ENCODE measurements at places on chromosomes 2 and 18.
A peak's percentile ranks its signal among the peaks of the same experiment; 100 is the strongest.

- no peak for DNase-seq
These were observed 81.1 kb downstream of the ASB1 start for GRCh38 chr2:238507836-238508235.

GRCh38 chr2:30636311-30636710 lies 170.9 kb downstream of the CAPN13 start:
- no peak for DNase-seq

DNA sequence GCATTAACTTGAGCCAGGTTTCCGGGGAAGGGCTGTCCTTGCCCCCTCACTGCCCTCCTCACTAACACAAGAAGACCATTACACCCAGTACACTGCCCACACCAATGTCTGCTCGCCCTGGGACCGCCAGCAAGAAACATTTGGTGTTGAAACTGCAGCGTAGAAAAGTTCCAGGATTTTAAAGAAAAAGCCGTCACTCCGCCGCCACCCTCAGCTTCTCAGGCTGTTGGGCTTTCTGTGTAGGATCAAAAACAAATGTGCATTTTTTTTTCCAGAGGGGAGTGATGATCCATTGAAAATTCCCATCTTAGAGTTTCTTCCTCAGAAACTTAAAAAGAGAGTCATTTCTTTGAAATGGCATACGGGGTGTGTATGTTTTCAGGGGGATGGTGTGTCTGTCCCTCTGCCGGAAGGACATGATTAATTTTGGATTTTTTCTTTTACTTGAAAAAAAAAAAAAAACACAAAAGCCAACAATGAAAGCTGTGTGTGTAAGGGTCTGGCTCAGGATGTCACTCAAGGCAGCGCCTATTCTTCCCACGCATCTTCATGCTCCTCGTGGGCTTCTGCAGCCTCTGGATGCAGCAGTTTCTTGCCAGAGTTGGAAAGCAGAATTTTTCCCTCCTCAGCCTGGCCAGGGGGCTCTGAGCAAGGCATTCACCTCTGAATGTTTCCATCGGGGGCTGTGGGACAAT lies 184.9 kb downstream of the GLI2 start:
- DNase-seq: no peak

DNA sequence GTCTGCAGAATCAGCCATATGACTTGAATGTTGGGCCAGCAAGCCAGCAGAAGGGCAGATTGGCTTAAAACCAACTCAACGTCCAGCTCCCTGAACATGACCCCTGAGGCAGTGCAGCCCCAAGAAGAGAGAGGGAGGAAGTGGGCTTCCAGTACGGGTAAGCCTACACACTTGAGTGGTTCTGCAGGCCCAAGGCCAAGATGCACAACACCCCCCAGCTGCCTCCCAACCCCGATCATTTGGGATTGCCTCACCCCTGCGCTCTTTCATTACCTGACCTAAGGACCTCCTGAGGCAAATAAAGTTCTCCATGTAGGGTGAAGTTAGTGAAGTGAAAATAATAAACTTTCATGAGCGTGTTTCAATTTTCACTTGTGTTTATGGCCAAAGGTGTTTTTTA lies 536.0 kb downstream of the TNS1 start:
- no peak for DNase-seq

DNA sequence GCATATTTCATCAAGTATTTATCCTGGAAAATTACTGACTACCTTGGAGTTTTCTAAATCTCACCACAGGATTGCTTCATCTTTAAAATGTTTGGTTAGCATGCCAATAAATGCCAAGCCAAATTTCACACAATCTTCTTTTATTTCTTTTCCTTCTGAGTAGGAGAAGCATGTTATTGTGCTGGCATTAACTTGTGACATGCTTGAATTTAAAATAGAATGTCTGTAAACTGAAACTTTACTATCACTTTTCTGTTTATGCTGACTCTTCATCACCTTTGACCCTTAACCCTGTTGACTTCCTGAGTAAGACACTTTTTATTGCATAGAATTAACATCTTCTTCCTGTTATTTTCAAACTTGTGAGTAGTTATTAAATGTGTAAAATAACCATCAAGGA lies 56.2 kb upstream of the LRRTM4 start:
- no peak for DNase-seq

DNA sequence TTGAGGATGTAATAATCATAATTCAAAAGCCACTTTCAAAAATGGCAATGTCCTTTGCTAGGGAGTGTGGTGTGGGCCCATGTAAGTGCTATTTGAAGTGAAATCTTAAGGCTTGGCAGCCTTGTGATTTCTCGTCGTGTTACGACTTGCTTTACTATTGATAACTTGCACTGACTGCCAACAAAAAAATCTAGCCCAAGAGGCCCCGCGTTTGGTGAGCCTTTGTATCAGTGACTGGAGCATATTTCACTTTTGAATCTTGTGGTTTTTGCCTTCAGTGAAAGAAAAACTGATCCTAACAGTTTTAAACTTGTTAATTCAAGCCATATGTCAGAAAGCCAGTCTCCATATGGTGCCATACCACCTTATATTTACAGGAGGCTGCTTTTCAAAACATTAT lies 248.0 kb downstream of the TMEM182 start:
- DNase-seq: no peak

- DNase-seq: no peak
These were observed 15.6 kb upstream of the INO80C start for GRCh38 chr18:35513181-35513936.

GRCh38 chr2:25249785-25250184 lies 81.4 kb upstream of the POMC start:
- DNase-seq: no peak

GRCh38 chr2:54858021-54858681 lies 134.7 kb downstream of the EML6 start:
- no peak for DNase-seq

- DNase-seq: no peak
These were observed 23.3 kb upstream of the CREB1 start for GRCh38 chr2:207506426-207506825.

- DNase-seq: no peak
These were observed 289.4 kb upstream of the PXDN start for GRCh38 chr2:2033691-2034090.

DNA sequence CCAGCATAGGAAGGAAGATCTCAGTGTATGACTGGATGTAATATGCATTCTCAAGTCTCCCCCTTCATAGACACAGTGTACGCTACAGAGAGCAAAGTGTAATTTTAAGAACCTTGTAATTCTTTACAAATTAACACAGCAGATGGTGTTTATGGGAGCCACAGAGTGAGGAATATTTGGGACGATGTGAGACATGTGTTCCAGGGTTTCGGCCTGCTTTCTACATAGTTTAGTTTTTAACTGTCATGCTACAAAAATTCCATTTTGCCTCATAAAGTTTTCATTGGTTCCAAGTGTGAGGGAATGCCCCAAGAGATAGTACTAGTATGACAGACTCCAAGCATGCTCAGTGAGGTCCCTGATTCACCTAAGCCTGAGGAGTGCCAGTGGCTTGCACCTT lies 76.2 kb upstream of the LRRTM1 start:
- peak; percentile 35 for DNase-seq

DNA sequence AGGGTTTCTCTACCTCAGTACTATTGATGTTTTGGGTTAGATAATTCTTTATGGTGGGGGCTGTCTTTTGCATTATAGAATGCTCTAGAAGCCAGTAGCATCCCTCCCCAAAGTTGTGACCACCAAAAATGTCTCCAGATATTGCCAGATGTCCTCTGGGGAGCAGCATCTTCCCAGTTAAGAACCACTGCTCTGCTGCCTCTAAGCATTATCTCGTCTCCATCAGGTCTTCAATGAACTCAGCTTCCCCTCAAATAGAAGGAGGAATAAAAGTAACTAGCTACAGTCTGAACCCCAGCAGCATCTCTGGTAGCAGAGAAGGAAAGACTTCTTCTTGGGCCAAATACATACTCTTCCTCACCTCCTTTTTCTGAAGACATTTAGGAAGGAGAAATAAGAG lies 244.1 kb downstream of the AGPS start:
- DNase-seq: no peak

- DNase-seq: no peak
These were observed 819.4 kb downstream of the DCDC2C start for GRCh38 chr2:4522498-4523421.

DNA sequence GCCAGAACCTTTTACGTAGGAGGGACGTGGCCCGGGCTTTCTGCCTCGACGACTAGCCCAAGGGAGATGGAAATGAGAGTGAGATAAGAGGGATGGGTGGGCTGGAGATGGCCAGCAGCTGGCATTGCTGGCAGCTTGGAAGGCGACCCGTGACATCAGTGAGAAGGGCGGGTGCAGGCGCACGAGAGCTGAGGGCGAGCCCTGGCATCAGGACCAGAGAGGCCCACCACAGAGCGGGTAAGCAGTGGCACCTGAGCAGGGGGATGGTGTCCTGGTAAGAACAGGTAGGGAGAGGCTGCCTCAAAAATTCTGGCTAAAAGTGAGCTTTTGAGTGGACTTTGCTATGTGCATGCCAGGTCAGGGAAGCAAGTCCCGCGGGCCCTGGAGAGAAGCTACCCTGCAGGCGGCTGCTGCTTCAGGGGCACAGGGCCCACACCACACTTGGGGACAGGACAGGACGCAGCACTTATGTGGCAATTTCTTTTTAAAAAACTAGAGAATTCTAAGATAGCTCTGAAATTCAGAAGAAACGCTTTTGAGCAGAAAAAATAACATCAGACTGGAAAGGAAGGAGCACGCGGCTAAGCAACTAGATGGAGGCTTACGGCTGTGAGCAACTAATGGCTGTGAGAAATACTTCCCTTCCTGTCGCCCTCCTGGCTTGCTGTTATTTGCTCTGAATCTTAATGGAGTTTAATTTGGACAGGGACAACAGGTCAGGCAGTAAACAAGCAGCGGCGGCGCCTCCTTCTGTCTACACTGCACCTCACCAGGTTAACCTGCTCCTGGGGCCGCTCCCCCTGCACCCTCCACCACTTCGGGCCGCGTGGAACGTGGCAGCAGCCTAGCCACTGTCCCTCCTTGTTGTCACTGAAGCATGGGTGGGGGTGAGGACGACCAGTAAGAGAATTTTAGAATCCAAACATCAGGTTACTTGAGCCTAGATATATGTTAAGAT lies 20.5 kb downstream of the THAP4 start:
- DNase-seq: no peak

- no peak for DNase-seq
These were observed 92.5 kb downstream of the EPB41L5 start for GRCh38 chr2:120105360-120105759.

DNA sequence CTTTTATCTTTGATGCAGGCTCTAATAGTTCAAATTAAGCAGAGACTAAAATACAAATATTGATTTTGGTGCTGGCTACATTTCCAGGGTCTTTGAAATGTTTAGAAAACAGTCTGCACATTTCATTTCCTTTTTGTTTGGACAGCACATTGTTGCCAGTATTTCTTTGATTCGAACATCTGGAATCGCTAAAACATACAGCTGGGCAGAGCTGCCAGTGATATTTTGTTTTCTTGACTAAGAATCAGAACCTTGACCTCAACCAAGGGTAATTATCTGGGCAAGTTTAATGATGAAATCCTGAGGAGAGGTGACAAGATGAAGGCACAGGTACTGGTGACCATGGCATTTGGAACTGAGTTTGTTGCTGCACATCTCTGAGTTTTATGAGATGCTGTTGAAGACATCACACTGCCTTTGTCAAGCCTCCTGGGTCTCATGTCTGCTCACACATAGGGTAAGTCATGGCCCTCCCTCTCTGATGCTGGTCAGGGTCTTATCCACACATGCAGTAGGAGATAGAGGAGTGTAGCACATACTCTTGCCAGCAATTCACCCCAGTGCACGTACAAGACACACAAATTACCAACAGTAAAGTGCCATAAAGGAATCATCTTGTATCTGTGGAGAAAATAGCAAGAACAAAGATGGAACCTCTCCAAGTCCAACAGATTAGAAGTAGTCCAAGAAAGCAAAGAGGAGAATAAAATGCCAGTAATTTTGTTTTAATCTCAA lies 391.9 kb downstream of the RND3 start:
- no peak for DNase-seq

DNA sequence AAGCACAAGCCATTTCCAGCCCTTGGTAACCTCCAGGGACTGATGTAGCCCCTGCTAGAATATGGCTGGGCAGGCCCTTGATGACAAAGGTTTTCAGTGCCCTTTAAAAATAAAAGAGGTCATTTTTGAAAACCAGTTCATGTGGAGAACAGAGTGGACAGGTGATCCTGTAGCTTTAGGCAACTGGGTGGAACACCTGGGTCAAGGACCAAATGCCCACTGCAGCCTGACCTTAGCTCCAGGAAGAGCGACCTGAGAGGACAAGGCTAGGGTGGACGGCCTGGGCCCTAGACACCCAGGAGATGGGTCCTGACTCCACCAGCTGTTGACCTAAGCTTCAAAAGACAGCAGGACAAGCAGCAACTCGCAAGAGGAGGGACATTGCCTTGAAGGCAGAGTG lies 116.6 kb downstream of the LIPG start:
- DNase-seq: no peak

DNA sequence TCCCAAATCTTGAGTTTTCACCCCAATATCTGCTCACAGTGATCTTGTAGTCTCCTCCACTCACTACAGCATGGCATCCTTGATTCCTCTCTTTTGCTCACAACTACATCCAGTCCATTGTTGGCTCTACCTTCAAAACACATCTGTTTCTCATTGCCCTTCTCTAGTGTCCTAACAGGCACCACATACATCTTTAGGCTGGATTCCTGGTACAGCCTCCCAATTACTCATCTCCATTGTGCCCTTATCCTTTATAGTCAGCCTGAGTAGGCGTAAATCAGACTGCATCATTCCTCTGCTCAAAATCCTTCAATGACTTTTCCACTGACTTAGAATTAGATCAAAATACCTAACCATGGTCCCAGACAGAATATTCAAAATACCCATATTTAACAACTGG lies 10.7 kb upstream of the TAF1B start:
- no peak for DNase-seq

DNA sequence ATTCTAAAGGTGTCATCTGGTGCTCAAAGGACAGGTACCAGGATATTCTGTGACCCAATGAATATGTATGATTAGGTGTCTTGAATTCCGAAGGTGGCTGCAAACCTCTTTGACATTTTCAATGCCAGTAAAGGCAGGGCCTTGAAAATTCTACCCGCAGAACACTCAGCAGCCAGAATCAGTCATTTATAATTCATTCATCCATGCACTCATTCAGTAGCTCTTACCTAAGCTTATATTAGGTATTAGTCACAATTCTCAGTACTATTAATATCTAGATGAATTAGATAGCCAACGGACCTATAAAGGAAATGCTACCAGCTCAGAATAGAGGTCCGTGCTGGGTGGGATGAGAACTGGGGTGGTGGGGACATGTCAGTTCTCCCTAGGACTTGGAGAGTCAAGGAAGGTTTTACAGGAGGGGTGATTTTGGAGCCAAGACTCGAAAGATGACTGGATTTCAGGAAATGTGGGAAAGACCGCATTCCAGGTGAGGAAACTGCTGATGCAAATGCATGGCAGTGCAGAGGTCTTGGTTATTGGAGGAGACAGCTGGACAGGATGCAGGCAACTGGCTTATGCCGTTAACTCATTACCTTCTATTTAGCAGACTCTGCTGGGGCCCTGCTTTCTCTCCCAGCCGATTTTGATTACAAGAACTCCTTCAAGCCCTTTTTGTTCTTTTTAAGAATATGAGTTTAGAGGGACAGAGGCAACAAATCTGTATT lies 7.2 kb downstream of the TRIB2 start:
- no peak for DNase-seq

- DNase-seq: no peak
These were observed 76.9 kb downstream of the AOX1 start for GRCh38 chr2:200662727-200663126.

- no peak for DNase-seq
These were observed 77.0 kb downstream of the VSNL1 start for GRCh38 chr2:17617516-17617915.

All from hippocampal formation (tissue), 2 donors.